Left lung (tissue), 14 donors: ENCODE measurements at places on chromosomes 3 and 15. TPM values are rescaled to one million over a fixed set of nuclear protein-coding genes. Genes with fewer than 3 reads are reported as not detected.

CDCP1 gene
- polyA plus RNA-seq, result 0.60 TPM

DNA sequence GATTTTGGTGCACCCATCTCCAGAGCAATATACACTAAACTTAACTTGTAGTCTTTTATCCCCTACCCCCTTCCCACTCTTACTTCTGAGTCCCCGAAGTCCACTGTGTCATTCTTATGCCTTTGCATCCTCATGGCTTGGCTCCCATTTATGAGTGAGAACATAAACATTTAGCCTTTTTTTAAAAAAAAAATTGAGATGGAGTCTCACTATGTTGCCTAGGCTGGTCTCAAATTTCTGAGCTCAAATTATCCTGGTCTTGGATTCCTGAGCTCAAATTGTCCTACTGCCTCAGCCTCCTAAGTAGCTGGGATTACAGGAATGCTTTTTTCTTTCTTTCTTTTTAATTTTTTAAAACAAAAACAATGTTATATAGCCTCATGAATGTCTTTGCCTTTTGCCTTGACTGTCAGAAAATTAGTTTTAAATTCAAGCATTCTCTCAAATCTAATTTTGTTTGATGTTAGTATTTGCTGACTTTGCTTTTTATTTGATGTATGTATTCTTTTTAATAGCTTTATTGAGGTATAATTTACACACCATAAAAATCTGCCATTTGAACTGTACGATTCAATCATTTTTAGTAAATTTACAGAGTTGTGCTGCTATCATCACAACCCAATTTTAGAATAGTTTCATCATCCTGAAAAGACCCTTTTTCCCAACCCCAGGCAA, 46.9 kb downstream of the NFKBIZ start:
- H3K36me3 ChIP-seq, result no peaks in the 10 kb centered on the region
- no peak overlapping the region for H3K4me3 ChIP-seq
- no peak for DNase-seq

DNA sequence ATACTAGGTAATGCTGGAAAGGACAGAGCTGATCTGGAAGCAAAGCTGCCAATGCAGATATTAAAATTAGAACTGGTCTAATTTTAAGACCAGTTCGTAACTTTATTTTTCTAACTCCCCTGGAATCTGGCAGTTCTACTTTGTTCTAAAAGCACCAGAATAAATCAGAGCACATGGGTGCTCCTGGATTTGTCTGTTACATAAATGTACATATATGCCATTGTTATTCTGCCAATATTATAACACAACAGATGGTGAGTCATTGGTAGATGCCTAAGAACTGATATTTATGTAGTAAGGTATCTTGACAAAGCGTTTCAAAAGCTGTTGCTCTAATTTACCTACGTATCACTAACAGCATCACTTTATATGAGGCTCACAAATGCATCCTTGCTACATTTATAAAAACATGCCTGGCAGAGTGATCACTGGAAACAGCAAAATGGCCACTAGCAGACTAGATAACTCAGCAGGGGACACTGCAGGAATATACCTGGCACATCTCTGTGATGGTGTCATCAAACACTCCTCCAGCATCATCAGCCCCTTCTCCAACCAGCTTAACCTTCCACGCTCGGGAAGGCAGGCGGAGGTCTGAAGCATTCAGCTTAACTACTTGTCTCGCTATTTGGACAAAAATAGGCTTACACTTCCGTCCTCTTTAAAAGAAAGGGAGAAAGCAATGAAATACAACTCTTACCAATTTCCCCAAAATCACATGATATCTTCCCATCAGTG, 26.2 kb downstream of the FBXL22 start:
- H3K36me3 ChIP-seq, result peaks cover 73% of the 10 kb centered on the region
- H3K4me1 ChIP-seq, result no peaks in the 10 kb centered on the region
- H3K4me3 ChIP-seq, result no peak overlapping the region
- H3K27me3 ChIP-seq, result no peaks in the 10 kb centered on the region

CCDC71 gene
- 15.8 TPM for polyA plus RNA-seq

GRCh38 chr15:45126535-45127158, 3.0 kb downstream of the DUOXA1 start:
- no peaks in the 10 kb centered on the region for H3K36me3 ChIP-seq
- H3K4me1 ChIP-seq, result peaks cover 12% of the 10 kb centered on the region
- no peak overlapping the region for H3K4me3 ChIP-seq
- DNase-seq, result no peak
- no peak overlapping the region for H3K27ac ChIP-seq

DNA sequence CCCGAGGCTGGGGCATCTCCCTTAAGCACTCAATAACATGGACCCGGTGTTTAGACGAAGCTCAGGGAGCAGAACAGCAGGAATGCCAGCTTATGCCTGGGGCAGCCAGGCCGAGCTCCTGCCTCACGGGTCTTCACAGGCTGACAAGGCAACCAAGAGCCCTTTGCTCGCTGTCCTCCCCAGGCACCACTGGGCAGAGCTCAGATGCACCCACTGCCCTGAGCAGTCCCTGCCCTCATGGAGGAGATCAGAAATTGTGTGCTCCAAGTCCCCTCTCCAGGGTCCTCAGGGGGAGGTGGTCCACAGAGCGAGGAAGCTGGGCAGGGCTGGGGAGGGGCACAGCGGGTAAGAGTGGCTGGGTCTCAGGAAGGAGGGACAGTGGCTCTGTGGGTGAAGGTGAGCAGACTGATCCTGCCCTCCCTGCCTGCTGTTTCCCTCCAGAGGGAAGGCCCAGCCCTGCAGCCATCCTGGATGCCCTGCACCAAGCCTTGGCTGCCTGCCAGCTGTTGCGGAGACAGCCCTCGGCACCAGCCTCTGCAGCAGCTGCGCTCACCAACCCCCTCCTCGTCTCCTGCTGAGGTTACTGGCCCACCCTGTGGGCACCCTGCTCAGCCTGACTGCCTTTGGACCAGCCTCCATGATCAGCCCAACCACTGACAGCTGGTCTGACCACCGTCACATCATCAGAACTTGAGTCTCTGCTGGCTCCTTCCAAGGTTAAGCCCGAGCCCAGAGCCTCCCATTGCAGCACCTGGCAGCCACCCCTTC, 21.1 kb upstream of the GP9 start:
- H3K36me3 ChIP-seq, result no peaks in the 10 kb centered on the region
- H3K27ac ChIP-seq, result no peak overlapping the region
- no peaks in the 10 kb centered on the region for H3K27me3 ChIP-seq
- no peak for DNase-seq
- no peaks in the 10 kb centered on the region for H3K4me1 ChIP-seq

MNS1 gene
- polyA plus RNA-seq, result 17.3 TPM

DNA sequence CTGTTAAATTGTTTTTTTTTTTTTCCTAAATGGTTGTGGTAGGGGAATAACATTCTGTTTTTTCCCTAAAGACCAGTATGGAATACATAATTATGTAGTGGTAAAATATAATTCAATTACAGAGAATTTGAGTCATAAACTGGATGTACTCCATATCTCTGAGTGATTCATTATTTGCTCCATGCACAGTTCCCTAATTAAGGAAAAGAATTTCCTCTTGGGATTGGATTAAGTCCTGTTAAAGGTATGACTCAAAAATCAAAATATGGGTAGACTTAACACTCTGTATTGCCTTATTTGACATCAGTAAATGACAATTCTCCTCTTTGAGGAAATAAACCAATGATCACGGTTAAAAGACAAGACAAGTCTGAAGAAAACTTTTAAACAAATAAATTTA, 78.0 kb upstream of the KCNH8 start:
- H3K27me3 ChIP-seq, result no peaks in the 10 kb centered on the region
- no peaks in the 10 kb centered on the region for H3K36me3 ChIP-seq
- no peak overlapping the region for H3K4me3 ChIP-seq
- H3K4me1 ChIP-seq, result no peaks in the 10 kb centered on the region
- H3K27ac ChIP-seq, result no peak overlapping the region

GRCh38 chr3:32121137-32121536, 14.7 kb downstream of the GPD1L start:
- no peaks in the 10 kb centered on the region for H3K36me3 ChIP-seq
- H3K4me1 ChIP-seq, result no peaks in the 10 kb centered on the region
- DNase-seq, result no peak
- H3K4me3 ChIP-seq, result no peak overlapping the region
- H3K27me3 ChIP-seq, result no peaks in the 10 kb centered on the region

OR4F15 gene
- polyA plus RNA-seq, result not detected

- H3K4me3 ChIP-seq, result no peak overlapping the region
- H3K27ac ChIP-seq, result no peak overlapping the region
- no peaks in the 10 kb centered on the region for H3K4me1 ChIP-seq
- no peaks in the 10 kb centered on the region for H3K36me3 ChIP-seq
- no peaks in the 10 kb centered on the region for H3K27me3 ChIP-seq
Observed at GRCh38 chr3:55244247-55244646, 242.9 kb downstream of the WNT5A start.

GRCh38 chr3:127588806-127589577, 1.5 kb downstream of the TPRA1 start:
- H3K4me1 ChIP-seq, result peaks cover 16% of the 10 kb centered on the region
- no peak for DNase-seq
- peak overlapping the region; percentile 97 for H3K4me3 ChIP-seq
- H3K27ac ChIP-seq, result no peak overlapping the region
- no peaks in the 10 kb centered on the region for H3K27me3 ChIP-seq

COMMD4 gene
- polyA plus RNA-seq, result 97.2 TPM

GOLGA8M gene
- polyA plus RNA-seq, result 6.0 TPM

- peaks cover 61% of the 10 kb centered on the region for H3K36me3 ChIP-seq
- no peaks in the 10 kb centered on the region for H3K4me1 ChIP-seq
- no peak overlapping the region for H3K27ac ChIP-seq
- DNase-seq, result no peak
Observed at GRCh38 chr15:101043011-101043410, 123.9 kb downstream of the LRRK1 start.

PRRT3 gene
- polyA plus RNA-seq, result 4.5 TPM

- H3K4me3 ChIP-seq, result no peak overlapping the region
- DNase-seq, result no peak
- no peak overlapping the region for H3K27ac ChIP-seq
- no peaks in the 10 kb centered on the region for H3K4me1 ChIP-seq
- H3K27me3 ChIP-seq, result no peaks in the 10 kb centered on the region
- H3K36me3 ChIP-seq, result peaks cover 29% of the 10 kb centered on the region
Observed at GRCh38 chr15:49286649-49287404, 116.8 kb downstream of the GALK2 start.

GRCh38 chr15:70362886-70363285, 265.2 kb upstream of the TLE3 start:
- H3K27me3 ChIP-seq, result no peaks in the 10 kb centered on the region
- H3K27ac ChIP-seq, result no peak overlapping the region
- no peak overlapping the region for H3K4me3 ChIP-seq

- H3K27me3 ChIP-seq, result no peaks in the 10 kb centered on the region
- H3K4me3 ChIP-seq, result no peak overlapping the region
- no peak for DNase-seq
- H3K4me1 ChIP-seq, result peaks cover 16% of the 10 kb centered on the region
- H3K27ac ChIP-seq, result no peak overlapping the region
- H3K36me3 ChIP-seq, result no peaks in the 10 kb centered on the region
Observed at GRCh38 chr15:69417581-69417980, 3.4 kb downstream of the KIF23 start.

GRCh38 chr3:5144316-5144994, 22.4 kb downstream of the ARL8B start:
- H3K4me3 ChIP-seq, result no peak overlapping the region
- H3K36me3 ChIP-seq, result no peaks in the 10 kb centered on the region
- H3K4me1 ChIP-seq, result peaks cover 77% of the 10 kb centered on the region
- H3K27me3 ChIP-seq, result no peaks in the 10 kb centered on the region

CFAP44 gene
- 31.3 TPM for polyA plus RNA-seq

DNA sequence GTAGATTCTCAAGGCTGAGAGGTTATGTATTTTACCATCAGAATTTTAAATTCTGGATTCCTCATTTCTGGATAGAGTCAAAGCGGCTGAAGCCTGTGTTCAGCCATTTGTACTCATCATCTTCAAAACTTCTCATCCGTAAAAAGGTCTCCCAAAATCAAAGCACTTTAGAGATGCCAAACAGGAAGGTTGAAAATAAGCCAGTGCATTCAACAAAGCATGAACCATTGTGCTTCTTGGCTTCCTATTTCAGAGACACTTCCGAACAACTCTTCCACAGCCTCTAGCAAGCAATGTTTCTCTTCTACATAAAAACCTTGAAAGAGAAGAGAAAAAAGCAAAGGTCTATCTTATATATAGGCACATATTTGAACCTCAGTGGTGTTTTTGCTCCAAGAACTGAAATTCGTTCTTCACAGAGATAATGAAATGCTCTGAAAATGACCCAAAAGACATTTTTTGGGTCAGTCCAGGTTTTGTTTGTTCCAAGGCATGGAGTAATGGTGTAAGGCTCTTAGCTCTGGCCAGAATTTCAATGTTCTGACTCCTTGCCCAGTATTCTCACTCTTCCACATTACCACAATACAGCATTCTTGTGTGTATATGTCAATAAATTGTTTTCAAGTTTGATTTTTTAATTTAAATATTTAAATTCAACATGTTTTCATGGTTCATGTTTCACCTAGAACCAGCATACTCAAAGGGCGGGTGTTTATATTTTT, 163.1 kb downstream of the STAC start:
- no peak overlapping the region for H3K27ac ChIP-seq
- H3K4me1 ChIP-seq, result no peaks in the 10 kb centered on the region
- H3K4me3 ChIP-seq, result no peak overlapping the region
- no peak for DNase-seq

RBP2 gene
- 0.53 TPM for polyA plus RNA-seq

- peaks cover 22% of the 10 kb centered on the region for H3K27me3 ChIP-seq
- H3K36me3 ChIP-seq, result no peaks in the 10 kb centered on the region
- no peak overlapping the region for H3K4me3 ChIP-seq
- no peak overlapping the region for H3K27ac ChIP-seq
Observed at GRCh38 chr3:123312331-123313265, 110.9 kb downstream of the SEC22A start.

DNA sequence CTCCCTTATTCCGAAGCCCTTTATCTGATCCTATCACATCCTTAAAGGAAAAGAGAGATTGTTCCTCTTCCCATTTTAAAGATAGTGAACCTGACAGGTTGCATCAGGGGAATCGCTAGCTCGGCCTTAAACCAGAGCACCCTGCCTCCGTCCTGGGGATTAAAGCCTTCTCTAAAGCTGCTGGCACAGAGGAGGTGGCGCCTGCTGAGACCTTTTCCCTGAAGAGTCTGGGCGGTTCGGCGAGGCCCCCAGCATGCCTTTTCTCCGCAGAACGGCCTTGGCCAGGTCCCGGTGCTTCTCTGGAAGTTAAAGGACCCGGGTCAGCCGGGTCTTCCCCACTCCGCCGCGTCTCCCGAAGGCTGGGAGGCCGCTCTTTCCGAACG, 593 bp downstream of the FAM219B start:
- H3K36me3 ChIP-seq, result peaks cover 35% of the 10 kb centered on the region
- peak overlapping the region; percentile 66 for H3K4me3 ChIP-seq
- H3K27ac ChIP-seq, result peak overlapping the region; percentile 90

PTX3 gene
- polyA plus RNA-seq, result 39.8 TPM

PAK6 gene
- polyA plus RNA-seq, result 7.9 TPM

SLC9C1 gene
- 0.54 TPM for polyA plus RNA-seq

GRCh38 chr3:31067004-31067403, 172.5 kb upstream of the GADL1 start:
- no peak for DNase-seq
- no peaks in the 10 kb centered on the region for H3K4me1 ChIP-seq
- H3K27me3 ChIP-seq, result no peaks in the 10 kb centered on the region
- no peak overlapping the region for H3K27ac ChIP-seq
- H3K4me3 ChIP-seq, result no peak overlapping the region

GOLGA8Q gene
- 8.0 TPM for polyA plus RNA-seq

DNA sequence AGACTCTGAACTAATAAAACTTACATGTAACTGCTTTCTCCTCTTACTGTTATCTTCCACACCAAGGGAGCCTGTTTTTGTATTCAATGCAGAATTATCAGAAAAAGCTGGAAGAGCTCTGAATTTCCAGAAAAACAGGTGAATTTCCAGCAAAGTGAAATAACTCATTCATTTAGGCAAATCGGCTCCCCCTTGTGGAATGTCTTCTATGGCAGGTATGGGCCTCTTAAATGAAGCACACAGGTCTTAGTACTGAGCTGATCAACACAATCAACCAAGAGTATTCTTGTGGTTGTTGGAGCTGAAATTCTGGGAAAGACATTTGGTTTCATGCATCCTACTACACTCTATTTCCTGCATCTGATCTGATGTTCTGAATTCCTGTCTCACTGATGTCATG, 31.0 kb upstream of the PTPRG start:
- H3K4me3 ChIP-seq, result no peak overlapping the region
- no peaks in the 10 kb centered on the region for H3K27me3 ChIP-seq
- no peak overlapping the region for H3K27ac ChIP-seq
- DNase-seq, result peak; percentile 32
